Left renal cortex interstitium (tissue), 4 donors: ENCODE measurements at places on chromosomes 13 and 19. TPM values are rescaled to one million over a fixed set of nuclear protein-coding genes. Genes with fewer than 3 reads are reported as not detected.

ATP12A gene
- polyA plus RNA-seq = 28.9 TPM

TPTE2 gene
- 0.33 TPM for polyA plus RNA-seq

DNA sequence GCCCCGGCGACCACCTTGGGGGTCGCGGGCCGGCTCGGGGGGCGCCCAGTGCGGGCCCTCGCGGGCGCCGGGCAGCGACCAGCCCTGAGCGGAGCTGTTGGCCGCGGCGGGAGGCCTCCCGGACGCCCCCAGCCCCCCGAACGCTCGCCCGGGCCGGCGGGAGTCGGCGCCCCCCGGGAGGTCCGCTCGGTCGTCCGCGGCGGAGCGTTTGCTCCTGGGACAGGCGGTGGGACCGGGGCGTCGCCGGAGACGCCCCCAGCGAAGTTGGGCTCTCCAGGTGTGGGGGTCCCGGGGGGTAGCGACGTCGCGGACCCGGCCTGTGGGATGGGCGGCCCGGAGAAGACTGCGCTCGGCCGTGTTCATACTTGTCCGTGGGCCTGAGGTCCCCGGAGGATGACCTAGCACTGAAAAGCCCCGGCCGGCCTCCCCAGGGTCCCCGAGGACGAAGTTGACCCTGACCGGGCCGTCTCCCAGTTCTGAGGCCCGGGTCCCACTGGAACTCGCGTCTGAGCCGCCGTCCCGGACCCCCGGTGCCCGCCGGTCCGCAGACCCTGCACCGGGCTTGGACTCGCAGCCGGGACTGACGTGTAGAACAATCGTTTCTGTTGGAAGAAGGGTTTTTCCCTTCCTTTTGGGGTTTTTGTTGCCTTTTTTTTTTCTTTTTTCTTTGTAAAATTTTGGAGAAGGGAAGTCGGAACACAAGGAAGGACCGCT is 729 bp downstream of the STK11 start:
- no peak for DNase-seq

MEF2B gene
- polyA plus RNA-seq = 2.6 TPM

GRCh38 chr13:20699715-20700114 is 3.8 kb upstream of the IL17D start:
- no peak for DNase-seq

DNA sequence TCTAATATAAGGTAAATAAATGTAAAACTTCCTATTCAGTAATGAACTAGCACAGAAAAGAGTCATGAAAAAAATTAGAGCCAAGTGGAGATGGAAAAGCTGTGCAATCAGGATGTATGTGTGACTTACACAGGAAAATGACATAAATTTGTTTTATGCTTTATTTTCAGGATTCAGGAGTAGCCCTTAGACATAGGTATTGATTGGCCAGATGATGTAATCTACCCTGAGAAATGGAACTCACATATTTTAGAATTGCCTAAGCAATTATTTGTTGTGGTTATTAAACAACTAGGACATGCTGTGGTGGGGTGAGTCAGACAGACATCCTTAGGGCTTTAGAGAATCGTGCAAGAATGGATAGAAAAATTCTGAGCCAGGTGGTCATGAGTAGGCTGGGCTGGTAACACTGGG is 110.6 kb downstream of the PCDH9 start:
- DNase-seq = no peak

PSG7 gene
- not detected for polyA plus RNA-seq

GRCh38 chr19:4097501-4097900 is 26.4 kb downstream of the MAP2K2 start:
- DNase-seq = no peak

GRCh38 chr13:60720590-60720989 is 323.6 kb downstream of the TDRD3 start:
- no peak for DNase-seq

ZNF442 gene
- polyA plus RNA-seq = 5.5 TPM

DNA sequence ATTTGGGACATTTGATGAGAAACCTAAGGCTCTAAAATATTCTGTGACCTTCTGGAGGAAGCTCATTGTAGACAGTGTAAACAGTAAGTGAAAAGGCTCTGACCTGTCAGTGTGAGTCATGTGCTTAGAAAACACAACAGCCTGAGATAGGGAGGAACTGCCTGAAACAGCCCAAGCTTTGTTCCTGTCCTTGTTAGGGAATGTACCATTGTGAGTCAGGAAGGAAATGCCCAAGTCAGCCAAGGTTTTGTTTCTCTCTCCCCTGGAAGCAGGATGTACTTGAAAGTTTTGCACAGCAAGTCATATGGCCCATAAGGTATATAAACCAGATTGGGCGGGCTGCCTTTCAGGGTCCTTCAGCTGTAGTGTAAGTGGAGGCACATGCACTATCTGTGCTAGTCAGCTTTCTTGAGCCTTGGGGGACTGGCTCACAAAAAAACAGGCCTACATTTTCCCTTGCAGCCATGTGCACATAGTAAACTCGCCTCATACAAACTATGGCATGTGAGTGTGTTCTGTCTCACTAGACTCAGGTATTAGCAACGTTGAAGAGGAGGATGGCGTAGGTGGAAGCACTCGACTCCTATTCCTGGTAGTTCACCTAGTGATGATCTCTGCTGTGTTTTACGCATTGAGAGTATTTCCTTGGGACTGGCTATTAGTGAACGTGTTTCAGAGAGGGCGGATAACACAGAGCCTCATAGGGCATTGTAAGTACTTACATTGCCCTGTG is 141.2 kb upstream of the KLHL1 start:
- DNase-seq = no peak

DNA sequence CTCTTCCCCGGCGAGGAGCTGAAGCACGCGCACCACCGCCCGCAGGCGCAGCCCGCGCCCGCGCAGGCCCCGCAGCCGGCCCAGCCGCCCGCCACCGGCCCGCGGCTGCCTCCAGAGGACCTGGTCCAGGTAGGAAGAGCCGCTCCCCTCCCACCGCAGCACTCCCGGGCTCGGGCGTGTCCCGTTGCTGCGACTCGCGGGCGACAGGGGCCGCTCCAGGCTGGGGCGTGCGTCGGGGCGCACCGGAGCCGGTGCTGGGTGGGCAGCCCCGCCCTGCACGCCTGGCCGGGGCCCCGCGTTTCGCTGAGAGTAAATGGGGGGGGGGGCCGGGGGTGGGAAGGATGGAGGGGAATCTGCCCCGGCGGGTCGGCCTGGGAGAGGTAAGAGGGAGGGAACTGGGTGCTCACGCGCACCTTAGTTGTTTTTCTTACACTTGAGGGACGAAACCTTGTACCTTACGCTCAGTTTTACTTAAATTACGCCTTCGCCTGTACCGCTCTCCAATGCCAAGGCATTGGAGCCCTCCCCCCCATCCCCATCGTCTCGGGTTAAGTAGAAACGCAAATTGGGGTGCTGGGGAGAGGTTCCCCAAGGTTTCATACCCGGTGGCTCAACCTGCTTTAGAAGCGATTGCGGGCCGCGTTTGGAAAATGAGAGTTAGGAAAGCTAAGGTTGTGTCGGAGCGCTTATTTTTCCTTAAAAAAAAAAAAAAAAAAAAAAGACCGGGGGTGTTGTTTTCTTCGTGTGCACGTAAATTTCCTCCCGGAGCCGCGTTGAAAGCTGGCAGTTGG is 850 bp downstream of the KLF5 start:
- DNase-seq = no peak

PEG3 gene
- polyA plus RNA-seq = 95.4 TPM

- no peak for DNase-seq
Measured at GRCh38 chr13:94330552-94331071, 148.9 kb downstream of the DCT start.

- DNase-seq = no peak
Measured at GRCh38 chr13:41763782-41764181, 197.1 kb downstream of the VWA8 start.

DNA sequence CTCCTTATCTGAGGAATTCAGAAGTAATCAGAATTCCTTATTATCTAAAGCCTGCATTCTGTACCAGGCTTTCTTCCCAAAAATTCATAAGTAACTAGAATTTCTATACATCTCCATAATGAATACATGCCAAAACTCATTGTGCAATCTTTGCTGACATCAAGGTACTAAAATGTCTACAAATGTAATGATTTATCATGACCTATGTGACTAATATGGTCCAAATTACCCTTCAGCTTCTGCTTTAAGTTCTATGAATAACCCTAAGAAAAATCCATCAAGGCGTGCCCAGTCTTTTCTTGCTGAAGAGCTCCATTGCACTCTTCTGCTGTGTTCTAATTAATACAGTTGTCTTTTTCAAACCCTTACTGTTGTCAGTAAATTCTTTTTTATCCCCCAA is 58.5 kb upstream of the SLITRK1 start:
- DNase-seq = no peak

IQCN gene
- 3.4 TPM for polyA plus RNA-seq

PCDH20 gene
- 6.7 TPM for polyA plus RNA-seq

DNA sequence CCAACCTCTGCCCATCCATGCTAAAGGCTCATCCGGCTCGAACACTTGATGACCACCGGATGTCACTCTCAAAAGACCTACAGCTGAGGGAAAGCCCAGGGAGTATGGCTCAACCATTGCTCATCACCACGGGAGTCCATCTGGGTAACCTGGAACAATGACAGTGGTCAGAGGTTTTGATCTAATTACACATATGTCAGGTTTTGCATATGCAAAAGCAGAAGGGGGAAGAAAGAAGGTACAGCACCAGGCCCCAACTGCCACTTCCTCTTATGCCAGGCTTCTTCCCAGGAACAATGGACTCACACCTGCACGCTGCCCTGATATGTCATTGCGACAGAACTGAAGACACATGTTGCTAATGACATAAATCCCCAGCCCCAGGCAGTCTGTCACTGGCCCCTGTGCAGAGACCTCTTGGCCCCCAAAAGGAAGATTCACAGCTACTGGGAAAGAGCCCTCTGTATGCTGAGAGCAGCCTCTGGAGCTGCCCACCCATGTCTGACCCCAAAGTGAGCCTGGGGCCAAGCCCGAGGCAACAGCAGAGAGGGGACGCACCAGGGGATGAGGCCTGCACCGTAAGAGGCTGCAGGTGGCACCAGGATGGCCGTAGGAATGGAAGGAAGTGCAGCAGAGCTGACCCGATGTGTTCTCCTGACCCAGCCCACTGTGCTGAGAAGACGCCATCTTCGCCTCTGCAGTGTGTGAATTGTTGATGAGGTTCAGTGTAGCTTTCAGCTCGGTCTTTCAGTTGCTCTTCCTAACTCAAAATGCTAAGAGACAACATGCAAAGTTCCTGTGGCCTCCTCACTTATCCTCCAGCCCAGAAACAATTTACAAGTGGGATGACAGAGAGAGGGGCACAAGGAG is 26.3 kb downstream of the EPS15L1 start:
- no peak for DNase-seq

DNA sequence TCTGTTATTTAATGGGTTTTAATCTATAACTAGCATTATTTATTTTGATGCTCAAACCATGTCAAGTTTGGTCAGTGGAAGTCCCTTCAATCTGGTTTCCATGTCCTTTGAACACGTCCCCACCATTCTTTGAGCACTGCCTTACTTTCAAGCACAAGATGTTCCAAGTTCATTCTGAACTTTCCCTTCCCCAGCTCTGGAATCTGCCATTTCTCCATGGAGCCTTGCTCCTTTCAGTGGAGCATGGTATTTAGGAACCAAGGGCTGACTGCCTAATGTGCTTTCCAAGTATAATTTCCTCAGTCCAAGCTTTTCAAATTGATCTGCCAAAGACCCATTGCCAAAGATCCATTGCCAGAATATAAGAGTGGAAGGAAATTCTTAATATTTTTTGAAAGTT is 1.1 kb upstream of the ZNF546 start:
- DNase-seq = no peak

DNA sequence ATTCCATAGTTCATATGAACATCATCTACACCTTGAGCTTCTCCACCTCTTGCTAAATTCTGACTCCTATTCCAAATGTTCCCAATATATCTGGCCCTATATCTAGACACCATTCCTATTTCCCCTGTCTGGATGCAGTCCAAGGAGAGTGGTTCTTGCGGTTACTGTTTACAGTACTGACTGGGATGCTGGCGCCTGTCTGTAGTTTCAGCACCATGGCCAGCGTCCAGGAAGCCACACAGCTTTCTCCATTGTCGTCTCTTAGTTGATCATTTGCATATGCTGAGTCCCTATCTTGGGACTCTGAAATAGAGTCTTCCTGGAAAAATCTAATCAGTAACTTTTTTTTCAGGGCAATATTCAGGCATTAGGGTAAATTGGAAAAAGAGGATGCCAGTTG is 14.9 kb downstream of the LAIR2 start:
- DNase-seq = peak; percentile 56

KCNN1 gene
- 5.6 TPM for polyA plus RNA-seq

DNA sequence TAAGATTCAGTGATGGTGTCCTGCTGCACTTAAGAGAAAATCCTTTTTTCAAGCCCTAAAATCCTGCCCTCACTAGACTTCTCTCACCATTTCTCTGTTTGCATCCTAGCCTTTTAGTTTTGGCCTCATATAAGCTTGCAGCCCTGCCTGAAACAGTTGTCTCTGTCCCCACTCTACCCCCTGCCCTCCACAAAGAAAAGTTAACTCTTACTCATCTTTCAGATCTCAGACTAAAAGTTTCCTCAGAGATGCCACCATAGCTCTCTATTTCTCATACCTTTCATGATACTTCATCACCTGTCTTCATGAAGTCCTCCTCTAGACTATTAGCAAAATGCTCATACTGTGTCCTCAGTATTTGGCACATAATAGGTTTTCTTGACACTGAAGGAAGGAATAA is 33.1 kb downstream of the ITM2B start:
- DNase-seq = no peak

- no peak for DNase-seq
Measured at GRCh38 chr13:49367640-49368422, 76.0 kb downstream of the CAB39L start.

DNA sequence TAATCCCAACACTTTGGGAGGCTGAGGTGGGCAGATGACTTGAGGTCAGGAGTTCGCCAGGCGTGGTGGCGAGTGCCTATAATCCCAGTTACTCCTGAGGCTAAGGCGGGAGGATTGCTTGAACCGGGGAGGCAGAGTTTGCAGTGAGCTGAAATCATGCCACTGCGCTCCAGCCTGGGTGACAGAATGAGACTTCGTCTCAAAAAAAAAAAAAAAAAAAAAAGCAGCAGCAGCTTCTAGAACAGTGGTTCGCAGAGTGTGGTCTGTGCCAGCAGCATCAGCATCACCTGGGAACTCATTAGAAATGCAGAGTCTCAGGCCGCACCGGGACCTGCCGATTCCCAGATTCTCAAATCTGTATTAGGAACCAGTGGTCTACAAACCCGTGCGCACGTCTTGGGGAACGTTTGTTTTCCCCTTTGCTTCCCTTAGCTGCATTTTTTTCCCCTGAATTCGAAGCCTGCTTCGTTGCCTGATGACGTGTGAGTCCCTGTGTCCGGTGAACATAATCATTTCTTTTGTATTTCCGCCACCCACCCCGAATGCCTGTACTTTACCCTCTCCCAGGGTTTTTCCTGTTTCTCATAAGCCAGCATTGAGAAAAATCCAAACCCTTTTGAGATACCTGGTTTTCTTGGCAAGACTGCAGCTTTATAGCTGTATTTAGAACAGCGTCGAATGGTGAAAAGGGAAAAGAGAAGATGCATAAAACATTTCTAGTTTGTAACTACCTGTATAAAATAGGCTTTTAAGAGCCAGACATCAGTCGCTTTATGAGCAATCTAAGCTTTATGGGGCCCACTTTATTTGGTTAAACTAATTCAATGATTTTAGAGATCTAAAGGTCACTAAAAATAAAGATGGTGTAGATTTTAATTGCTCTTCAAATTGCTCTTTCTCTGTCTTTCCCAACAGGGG is 49.8 kb downstream of the BICRA start:
- no peak for DNase-seq
